ENCODE measurements at places on chromosomes 11 and 22.

DNA sequence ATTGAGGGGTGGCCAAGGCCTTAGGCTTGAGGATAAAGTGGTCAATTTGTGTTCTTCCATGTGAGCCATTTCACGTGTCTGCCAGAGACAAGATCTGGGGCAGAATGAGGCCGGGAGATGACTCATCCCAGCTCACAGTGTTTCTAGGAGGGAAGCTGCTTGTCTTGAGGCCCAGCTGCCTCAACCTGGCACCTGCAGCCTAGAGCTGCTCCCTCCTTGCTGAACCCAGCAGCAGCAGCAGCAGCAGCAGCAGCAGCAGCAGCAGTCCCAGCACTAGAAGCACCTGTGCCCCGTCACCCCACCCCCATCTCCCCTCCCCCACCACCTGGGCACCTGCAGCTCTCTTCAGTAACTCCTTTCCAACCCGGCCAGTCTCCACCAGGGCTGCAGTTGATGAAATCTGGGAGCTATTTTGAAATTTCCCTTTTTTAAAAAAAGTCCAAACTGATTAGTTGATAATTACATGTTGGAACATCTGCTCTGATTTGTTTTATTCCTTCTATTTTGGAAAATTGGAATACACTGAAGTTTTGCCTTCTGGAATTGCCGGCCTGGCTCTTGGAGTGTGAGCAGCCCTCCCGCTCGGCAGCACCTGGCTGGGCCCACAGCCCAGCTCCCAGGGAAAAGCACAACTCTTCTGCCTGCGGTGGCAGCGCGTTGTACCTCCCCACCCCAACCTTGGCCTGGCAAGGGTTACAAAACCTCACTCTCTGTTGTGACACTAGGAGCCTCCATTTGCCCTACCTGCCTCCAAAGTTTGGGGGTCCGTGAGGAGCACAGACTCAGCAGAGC, 143.5 kb downstream of the NXPE2 start:
- H3K36me3 ChIP-seq = no peaks in the 10 kb centered on the region
- H3K27ac ChIP-seq = no peak overlapping the region
- H3K27me3 ChIP-seq = no peaks in the 10 kb centered on the region
- no peak overlapping the region for H3K4me3 ChIP-seq
- H3K4me1 ChIP-seq = no peaks in the 10 kb centered on the region
- DNase-seq = peak; percentile 26

GRCh38 chr11:75492181-75492820, 33.4 kb downstream of the GDPD5 start:
- no peak overlapping the region for H3K4me3 ChIP-seq
- H3K27ac ChIP-seq = no peak overlapping the region
- no peaks in the 10 kb centered on the region for H3K36me3 ChIP-seq

DNA sequence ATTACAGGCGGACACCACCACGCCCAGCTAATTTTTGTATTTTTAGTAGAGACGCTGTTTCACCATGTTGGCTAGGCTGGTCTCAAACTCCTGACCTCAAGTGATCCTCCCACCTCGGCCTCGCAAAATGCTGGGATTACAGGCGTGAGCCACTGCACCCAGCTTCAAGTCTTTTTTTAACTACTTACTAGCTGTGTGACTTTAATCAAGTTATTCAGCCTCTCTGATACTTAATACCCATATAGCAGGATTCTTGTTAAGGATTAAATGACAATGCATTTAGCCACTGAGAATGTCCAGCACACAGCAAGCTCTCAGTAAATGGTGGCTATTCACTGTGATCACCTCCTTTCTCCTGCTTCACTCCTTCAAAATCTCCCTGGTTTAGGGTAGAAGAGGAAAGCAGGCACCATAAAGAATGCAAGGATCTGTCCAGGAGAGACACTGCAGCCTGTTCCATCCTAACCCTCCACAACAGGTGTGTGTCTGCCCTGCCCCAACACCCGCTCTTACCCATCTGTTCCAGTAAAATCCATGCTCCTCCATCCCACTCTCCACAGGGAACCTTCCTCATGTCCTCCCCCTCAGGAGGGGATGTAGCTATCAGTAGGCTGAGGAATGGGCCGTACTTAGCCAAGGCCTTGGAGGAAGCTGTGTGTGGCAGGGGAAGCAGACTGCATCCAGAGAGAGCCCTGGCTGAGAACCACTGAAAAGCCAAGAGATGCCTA, 69.3 kb downstream of the MICAL3 start:
- no peak for DNase-seq
- peaks cover 6% of the 10 kb centered on the region for H3K4me1 ChIP-seq
- H3K27me3 ChIP-seq = no peaks in the 10 kb centered on the region

- H3K27me3 ChIP-seq = peaks cover 15% of the 10 kb centered on the region
- H3K27ac ChIP-seq = no peak overlapping the region
- H3K4me3 ChIP-seq = no peak overlapping the region
- no peaks in the 10 kb centered on the region for H3K36me3 ChIP-seq
These were observed 5.8 kb upstream of the SEPTIN5 start for GRCh38 chr22:19708321-19709011.

- H3K4me3 ChIP-seq = no peak overlapping the region
- H3K27ac ChIP-seq = no peak overlapping the region
- H3K36me3 ChIP-seq = no peaks in the 10 kb centered on the region
- H3K27me3 ChIP-seq = no peaks in the 10 kb centered on the region
- no peak for DNase-seq
- H3K4me1 ChIP-seq = no peaks in the 10 kb centered on the region
These were observed 22.7 kb upstream of the OPCML start for GRCh38 chr11:133555034-133555433.

- peaks cover 9% of the 10 kb centered on the region for H3K36me3 ChIP-seq
- DNase-seq = no peak
- H3K4me3 ChIP-seq = no peak overlapping the region
- peaks cover 11% of the 10 kb centered on the region for H3K4me1 ChIP-seq
- H3K27me3 ChIP-seq = no peaks in the 10 kb centered on the region
- no peak overlapping the region for H3K27ac ChIP-seq
These were observed 34.8 kb downstream of the YPEL1 start for GRCh38 chr22:21700822-21701221.

- H3K4me3 ChIP-seq = no peak overlapping the region
- no peak for DNase-seq
- peaks cover 5% of the 10 kb centered on the region for H3K4me1 ChIP-seq
These were observed 68.2 kb downstream of the FBXO7 start for GRCh38 chr22:32542677-32543357.

GRCh38 chr22:37684803-37685615, 1.1 kb upstream of the NOL12 start:
- H3K4me3 ChIP-seq = no peak overlapping the region
- no peak overlapping the region for H3K27ac ChIP-seq
- DNase-seq = no peak
- peaks cover 10% of the 10 kb centered on the region for H3K36me3 ChIP-seq
- H3K27me3 ChIP-seq = no peaks in the 10 kb centered on the region

DNA sequence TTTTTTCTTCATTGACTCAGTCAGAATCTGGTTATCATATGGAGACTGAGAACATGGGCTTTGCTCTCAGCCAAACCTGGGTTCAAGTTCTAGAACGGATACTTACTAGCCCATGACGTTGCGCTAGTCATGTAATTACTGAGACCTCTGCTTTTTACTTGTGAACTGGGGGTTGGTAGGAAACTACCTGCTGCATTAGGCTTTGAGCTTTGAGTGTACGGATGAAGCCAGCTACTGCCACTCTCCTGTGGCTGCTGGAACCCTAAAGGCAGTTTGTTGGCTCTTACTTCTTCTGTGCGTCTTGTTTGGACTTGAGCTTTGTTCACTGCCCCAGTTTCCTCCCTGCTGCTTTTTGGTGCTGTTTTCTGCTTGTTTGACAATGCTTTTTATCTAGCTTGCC, 18.1 kb downstream of the PPP6R2 start:
- DNase-seq = no peak
- H3K27ac ChIP-seq = no peak overlapping the region
- H3K36me3 ChIP-seq = no peaks in the 10 kb centered on the region
- H3K4me1 ChIP-seq = no peaks in the 10 kb centered on the region
- no peak overlapping the region for H3K4me3 ChIP-seq

DNA sequence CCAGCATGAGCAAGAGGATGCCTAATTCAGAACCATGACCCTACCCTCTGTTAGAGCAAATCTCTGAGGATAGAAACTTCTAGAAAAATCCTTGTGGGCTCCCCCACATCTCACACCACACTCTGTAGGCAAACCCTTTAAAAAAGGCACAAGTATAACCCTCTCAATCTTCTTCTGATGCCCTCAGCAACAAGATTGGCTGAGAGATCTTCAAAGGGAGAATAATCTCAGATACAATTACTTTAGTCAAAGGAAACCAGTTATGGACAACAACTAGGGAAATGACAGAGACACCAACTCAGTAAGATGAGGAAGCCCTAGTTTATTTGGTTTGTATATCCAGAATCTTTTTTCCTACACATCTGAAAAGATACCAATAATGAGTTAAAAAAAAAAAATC, 49.2 kb downstream of the LIF start:
- H3K27me3 ChIP-seq = no peaks in the 10 kb centered on the region
- DNase-seq = no peak
- no peak overlapping the region for H3K4me3 ChIP-seq
- H3K27ac ChIP-seq = peak overlapping the region; percentile 96

DNA sequence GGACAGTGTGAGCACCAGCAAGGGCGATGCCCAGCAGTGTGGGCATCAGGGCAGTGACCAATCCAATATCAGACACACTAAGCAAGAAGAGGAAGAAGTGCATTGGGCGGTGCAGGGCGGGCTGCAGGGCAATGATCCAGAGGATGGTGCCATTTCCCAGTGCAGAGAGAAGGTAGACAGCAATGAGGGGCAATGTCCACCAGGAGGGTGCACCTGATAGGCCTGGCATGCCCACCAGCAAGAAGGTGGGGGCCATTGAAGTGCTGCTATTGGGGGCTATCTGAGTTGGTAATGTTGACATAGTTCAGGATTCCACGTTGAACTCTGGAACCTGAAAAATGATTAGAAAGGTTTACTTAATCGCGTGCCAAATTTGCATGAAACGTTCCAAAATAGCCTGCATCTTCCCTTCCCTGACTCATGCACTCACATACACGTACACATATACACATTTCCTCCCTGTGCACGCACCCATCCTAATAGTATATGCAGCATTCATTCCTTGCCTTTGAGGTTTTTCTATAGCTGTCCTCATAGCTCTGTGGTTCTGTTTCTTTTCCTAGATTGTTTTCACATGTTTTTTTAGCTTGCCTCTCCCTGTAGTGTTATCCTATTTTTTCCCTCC, at the start of gene OR51S1:
Gene OR51S1 (minus strand): TSS at position 301 of the 625 bp plus-strand sequence. CDS start 0 bp downstream, at position 301.
- H3K36me3 ChIP-seq = no peaks in the 10 kb centered on the region
- no peaks in the 10 kb centered on the region for H3K27me3 ChIP-seq
- no peak within 1 kb of the TSS for H3K27ac ChIP-seq
- no peak for DNase-seq
- H3K4me3 ChIP-seq = no peak within 1 kb of the TSS
- H3K4me1 ChIP-seq = no peaks in the 10 kb centered on the region

- DNase-seq = no peak
- peak overlapping the region; percentile 94 for H3K4me3 ChIP-seq
- no peaks in the 10 kb centered on the region for H3K36me3 ChIP-seq
These were observed 642 bp upstream of the C11orf58 start for GRCh38 chr11:16737818-16738192.

DNA sequence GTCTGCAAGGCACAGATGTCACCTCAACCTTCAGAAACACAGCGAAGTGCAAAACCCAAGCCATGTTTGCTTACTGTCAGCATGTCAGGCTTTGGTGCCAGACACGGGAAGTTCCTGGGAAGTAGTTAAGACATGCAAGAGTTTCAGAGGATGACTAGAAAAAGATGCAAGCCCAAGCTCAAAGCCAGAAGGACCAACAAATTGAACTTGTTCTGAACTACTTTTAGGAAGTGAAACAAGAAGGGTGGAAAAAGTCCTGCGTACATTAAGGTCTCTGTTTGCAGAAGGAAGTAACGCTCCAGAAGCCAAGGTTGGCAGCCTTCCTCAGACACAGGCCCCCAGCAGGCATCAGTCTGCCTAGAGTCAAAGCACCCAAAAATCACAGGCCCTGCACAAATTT, 2.6 kb downstream of the AP1B1 start:
- H3K27ac ChIP-seq = no peak overlapping the region
- H3K36me3 ChIP-seq = peaks cover 5% of the 10 kb centered on the region
- no peaks in the 10 kb centered on the region for H3K27me3 ChIP-seq

DNA sequence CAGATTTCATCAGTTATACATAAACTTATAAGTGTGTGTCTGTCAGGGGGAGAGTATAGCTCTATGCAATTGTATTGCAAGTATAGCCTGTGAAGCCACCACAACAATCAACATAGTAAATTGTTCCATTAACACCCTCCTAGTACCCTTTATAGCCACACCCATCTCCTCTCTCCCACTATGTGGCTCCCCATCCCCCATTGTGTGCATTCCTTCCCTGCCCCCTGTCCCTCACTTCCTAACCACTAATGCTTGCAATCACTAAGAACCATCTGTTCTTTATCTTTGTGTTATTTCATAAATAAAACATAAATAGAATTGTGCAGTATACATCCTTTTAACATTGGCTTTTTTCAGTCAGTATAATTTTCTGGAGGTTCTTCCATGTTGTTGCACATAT, 83.1 kb upstream of the SLC5A12 start:
- no peak overlapping the region for H3K27ac ChIP-seq

- H3K4me3 ChIP-seq = no peak overlapping the region
- no peak for DNase-seq
- no peaks in the 10 kb centered on the region for H3K27me3 ChIP-seq
- no peaks in the 10 kb centered on the region for H3K4me1 ChIP-seq
These were observed 128.3 kb downstream of the DDX10 start for GRCh38 chr11:108793138-108793537.

DNA sequence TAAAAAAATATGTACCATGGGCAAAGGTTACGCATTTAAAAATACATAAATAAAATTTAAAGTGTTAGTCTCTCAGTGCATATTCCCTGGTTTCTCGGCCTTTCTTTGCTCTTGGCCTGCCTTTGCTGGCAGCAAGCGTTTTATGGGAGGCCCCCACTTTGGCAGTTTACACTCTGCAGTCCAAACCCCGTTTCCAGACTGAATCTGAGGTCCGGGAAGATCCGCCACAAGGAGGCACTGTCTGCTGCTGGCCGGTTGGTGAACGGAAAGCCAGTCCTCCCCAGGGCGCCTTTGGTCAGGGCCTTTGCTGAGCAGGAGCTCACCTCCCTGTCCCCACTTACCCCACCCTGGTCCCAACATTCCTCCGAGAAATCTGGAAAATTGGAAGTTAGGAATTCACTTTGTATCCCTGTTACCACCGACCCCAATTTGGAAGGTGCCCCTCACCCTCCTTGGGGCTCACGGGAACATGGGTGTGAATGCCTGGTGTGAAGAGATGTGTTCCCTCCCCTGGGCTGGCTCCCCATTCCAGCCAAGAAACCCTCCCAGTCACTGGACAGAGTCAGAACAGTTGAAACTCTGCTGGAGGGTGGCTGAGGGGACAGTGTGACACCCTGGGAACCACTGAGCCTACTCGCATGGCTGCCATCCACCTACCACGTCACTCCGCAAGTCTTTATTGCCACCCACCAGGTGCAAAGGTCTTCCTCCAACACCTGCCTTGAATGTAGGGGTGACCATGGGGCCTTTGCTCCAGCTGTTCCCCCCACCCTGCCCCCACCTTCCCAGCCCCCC, 9.4 kb upstream of the SF1 start:
- H3K27me3 ChIP-seq = no peaks in the 10 kb centered on the region
- no peak overlapping the region for H3K27ac ChIP-seq

- H3K4me3 ChIP-seq = no peak overlapping the region
- DNase-seq = peak; percentile 39
- H3K36me3 ChIP-seq = peaks cover 6% of the 10 kb centered on the region
- H3K4me1 ChIP-seq = peaks cover 14% of the 10 kb centered on the region
These were observed 53.3 kb downstream of the PANX1 start for GRCh38 chr11:94181943-94182342.

- no peak for DNase-seq
- H3K36me3 ChIP-seq = peaks cover 12% of the 10 kb centered on the region
- H3K27ac ChIP-seq = no peak overlapping the region
- H3K4me3 ChIP-seq = no peak overlapping the region
These were observed 81.7 kb downstream of the SWAP70 start for GRCh38 chr11:9745411-9746211.
